ENCODE measurements at places on chromosomes 6 and 20.

GRCh38 chr6:53461696-53462095 is 83.2 kb downstream of the GCLC start:
- no peak for DNase-seq

- DNase-seq: no peak
Observed at GRCh38 chr20:61490721-61491120, 238.7 kb downstream of the CDH4 start.

DNA sequence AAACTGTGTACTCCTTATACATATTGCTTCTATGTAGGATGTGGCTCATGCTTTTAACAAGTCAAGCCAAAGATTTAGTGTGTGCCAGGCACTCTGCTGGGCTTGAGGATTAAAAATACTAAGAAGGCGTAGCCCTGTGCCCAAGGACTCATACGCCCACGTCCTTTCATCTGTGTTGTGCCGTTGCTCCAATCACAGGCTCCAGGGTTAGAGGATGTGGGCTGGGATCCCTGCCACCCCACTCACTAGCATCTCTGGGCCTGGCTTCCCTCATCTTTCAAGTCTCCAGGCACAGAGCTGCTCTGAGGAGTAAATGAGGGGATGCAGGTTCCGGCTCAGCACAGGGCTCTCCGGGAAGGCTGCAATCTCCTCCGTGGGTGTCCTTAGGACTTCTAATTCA is 214.2 kb downstream of the SYNDIG1 start:
- no peak for DNase-seq

GRCh38 chr6:161465403-161465802 is 191.5 kb upstream of the AGPAT4 start:
- DNase-seq: no peak

DNA sequence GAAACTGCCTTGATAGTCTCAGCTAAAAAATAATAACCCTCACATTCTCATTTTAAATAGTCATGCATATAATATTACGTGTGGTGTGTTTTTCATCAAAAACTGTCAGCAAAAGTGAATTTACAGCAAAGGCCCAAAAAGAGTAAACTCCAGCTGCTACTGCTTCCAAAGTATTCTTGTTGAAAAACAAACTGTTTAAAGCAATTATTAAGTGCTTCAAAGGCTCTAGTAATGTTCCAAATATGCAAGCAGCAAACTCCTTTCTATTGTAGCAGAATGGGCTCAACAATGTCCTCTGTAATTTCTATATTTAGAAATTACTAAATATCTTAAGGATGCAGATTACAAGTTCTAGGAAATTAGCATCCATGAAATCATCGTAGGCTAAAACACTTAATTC is 280.0 kb upstream of the TBX18 start:
- no peak for DNase-seq

DNA sequence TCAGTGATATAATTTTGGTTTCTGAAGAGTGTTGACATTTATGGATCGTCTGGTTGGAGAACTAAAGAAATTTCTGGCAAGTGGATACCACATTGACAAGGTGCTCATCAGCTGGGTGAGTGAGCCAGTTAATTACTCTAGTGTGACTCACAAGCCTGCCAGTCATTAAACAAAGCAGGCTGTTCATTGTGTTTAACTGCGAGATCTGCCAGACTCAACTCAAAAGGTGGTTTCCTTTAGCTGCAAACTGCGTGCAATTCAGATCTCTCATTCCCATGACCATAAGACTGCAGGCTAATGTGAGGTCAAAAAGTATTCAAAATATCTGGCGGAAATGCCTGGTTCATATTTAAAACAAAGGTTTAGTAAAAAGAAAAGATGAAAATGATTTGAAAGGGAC is 32.5 kb upstream of the IYD start:
- DNase-seq: no peak

DNA sequence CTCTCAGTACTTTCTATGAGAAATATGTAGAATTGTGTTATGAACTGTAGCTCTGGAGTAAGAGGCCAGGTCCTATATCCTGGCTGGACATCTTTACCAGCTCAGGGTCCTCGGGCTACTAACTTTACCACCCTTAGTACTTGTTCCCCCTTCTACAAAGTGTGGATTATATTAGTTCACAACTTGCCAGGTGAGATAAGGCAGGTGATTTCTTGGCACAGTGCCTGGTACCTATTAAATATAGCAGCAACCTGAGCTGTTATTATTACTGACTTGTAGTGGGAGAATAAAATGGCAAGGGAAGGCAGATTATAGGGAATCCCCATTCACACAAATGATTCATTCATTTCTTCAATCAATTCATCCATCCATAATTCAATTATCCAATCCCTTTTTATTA is 150.1 kb downstream of the DOK5 start:
- no peak for DNase-seq

Measured in hematopoietic multipotent progenitor cell treated with erythropoietin and hydrocortisone succinate and interleukin-3 and kit ligand, for 4 days (in vitro differentiated cells).